Activated naive CD8-positive, alpha-beta T cell treated with anti-CD3 and anti-CD28 coated beads for 36 hours (primary cell): ENCODE measurements at places on chromosomes 3 and 15. TPM values are rescaled to one million over a fixed set of nuclear protein-coding genes. Genes with fewer than 3 reads are reported as not detected.

FRMD5 gene
- 0.56 TPM for total RNA-seq

ZNF710 gene
- total RNA-seq, result 17.8 TPM

GRCh38 chr15:53378096-53378800 lies 381.2 kb downstream of the WDR72 start:
- H3K27ac ChIP-seq, result no peak overlapping the region
- no peaks in the 10 kb centered on the region for H3K36me3 ChIP-seq
- no peaks in the 10 kb centered on the region for H3K27me3 ChIP-seq
- no peak overlapping the region for H3K4me3 ChIP-seq

DNA sequence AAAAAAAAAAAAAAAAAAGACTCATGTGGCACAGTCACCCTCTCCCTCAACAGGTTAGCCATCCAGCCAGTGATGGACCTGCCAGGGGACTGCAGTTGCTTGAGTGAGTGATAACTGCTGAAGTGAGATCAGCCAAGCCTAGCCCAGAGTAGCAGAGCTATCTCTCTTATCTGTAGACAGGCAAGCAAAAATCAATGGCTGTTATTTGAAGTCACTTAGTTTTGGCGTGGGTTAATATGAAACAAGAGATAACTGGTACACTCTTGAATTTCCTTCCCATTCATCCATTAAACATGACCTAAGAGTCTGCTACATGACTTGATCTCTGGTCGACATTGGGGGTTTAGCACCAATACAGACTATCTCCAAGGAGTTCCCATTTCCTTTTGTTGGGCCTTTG lies 51.2 kb upstream of the TNIK start:
- H3K36me3 ChIP-seq, result no peaks in the 10 kb centered on the region
- H3K27me3 ChIP-seq, result no peaks in the 10 kb centered on the region
- no peak for DNase-seq

DNA sequence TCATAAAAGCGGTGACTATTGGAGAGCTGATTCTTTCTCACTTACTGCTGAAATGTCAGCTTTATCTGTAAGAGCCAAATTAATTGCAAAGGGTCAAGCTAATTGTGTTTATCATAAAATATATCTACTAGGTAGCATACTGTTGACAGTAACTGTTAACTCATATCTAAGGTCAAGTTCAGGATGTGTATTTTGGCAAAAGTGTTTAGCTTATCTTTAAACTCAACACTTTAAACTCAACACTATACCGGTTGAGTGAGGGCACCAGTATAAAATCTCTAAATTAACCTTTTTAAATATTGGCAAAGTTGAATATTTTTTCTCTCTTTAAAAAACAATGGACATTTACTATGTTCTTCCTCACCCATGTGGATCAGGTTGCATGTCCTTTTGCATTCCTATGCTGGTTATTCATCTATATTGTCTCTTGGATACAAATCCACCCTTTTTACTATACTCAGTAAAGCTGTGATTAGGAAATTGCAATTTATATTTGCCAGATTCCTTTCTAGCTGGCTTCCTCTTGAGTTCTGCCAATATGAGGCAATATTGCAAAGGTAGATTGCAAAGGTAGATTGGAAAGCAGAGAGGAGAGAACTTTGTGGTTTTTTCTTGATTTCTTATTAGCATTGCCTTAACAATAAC lies 344.6 kb upstream of the DCBLD2 start:
- H3K4me3 ChIP-seq, result no peak overlapping the region
- no peaks in the 10 kb centered on the region for H3K36me3 ChIP-seq
- H3K4me1 ChIP-seq, result no peaks in the 10 kb centered on the region
- no peak overlapping the region for H3K27ac ChIP-seq
- no peak for DNase-seq
- no peaks in the 10 kb centered on the region for H3K27me3 ChIP-seq

GRCh38 chr3:103052236-103052830 lies 617.5 kb downstream of the ZPLD1 start:
- no peaks in the 10 kb centered on the region for H3K4me1 ChIP-seq
- no peaks in the 10 kb centered on the region for H3K36me3 ChIP-seq
- no peak overlapping the region for H3K27ac ChIP-seq
- DNase-seq, result no peak

DNA sequence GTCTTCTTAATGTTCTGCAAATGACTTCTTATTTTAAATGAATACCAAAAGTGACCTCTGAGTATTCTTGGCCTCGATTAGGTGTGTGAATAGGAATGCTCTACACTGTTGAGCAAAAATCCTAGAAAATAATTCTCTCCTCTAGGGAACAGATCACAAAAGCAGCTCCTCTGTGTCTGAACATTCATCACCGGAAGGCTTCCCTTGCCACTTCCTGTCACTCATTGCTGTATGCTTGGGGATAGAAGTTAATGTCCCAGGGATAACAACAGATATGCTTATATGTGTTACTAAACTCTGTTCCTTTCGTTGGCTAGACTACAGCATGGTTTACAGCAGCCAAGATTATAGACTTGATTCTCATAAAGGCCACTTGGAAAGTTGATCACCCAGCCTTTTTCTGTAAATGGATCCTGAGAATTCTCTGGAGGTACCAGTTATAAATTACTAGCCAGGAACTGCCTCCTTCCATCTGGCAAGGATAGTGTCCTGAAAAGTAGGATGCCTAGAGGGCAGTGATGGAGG lies 16.0 kb upstream of the PTX3 start:
- no peak overlapping the region for H3K4me3 ChIP-seq
- H3K27ac ChIP-seq, result no peak overlapping the region
- no peak for DNase-seq
- H3K36me3 ChIP-seq, result peaks cover 1% of the 10 kb centered on the region
- peaks cover 5% of the 10 kb centered on the region for H3K27me3 ChIP-seq

ZNF197 gene
- 10.6 TPM for total RNA-seq

- H3K4me3 ChIP-seq, result no peak overlapping the region
- H3K4me1 ChIP-seq, result peaks cover 3% of the 10 kb centered on the region
- no peak for DNase-seq
- H3K36me3 ChIP-seq, result peaks cover 5% of the 10 kb centered on the region
These were observed 140.4 kb downstream of the PCCB start for GRCh38 chr3:136390574-136390973.

LSMEM2 gene
- not detected for total RNA-seq

GRCh38 chr3:188298585-188298984 lies 144.6 kb downstream of the LPP start:
- peak overlapping the region; percentile 13 for H3K27ac ChIP-seq
- H3K4me3 ChIP-seq, result no peak overlapping the region
- peaks cover 49% of the 10 kb centered on the region for H3K4me1 ChIP-seq
- DNase-seq, result no peak
- H3K36me3 ChIP-seq, result peaks cover 24% of the 10 kb centered on the region
- no peaks in the 10 kb centered on the region for H3K27me3 ChIP-seq

GRCh38 chr3:77411334-77411733 lies 371.4 kb downstream of the ROBO2 start:
- H3K27me3 ChIP-seq, result no peaks in the 10 kb centered on the region
- H3K27ac ChIP-seq, result no peak overlapping the region
- H3K36me3 ChIP-seq, result no peaks in the 10 kb centered on the region
- no peaks in the 10 kb centered on the region for H3K4me1 ChIP-seq
- H3K4me3 ChIP-seq, result no peak overlapping the region

GRCh38 chr3:114005481-114005880 lies 50.8 kb downstream of the CCDC191 start:
- no peak overlapping the region for H3K4me3 ChIP-seq
- no peak for DNase-seq
- peaks cover 9% of the 10 kb centered on the region for H3K36me3 ChIP-seq
- H3K27ac ChIP-seq, result no peak overlapping the region
- H3K27me3 ChIP-seq, result no peaks in the 10 kb centered on the region

- no peak overlapping the region for H3K4me3 ChIP-seq
- peaks cover 9% of the 10 kb centered on the region for H3K27me3 ChIP-seq
- DNase-seq, result no peak
- no peaks in the 10 kb centered on the region for H3K4me1 ChIP-seq
- no peak overlapping the region for H3K27ac ChIP-seq
- no peaks in the 10 kb centered on the region for H3K36me3 ChIP-seq
These were observed 248.3 kb downstream of the VPS13C start for GRCh38 chr15:61811952-61812351.

GRCh38 chr3:117750674-117751269 lies 1041.2 kb downstream of the TUSC7 start:
- no peaks in the 10 kb centered on the region for H3K36me3 ChIP-seq
- no peak overlapping the region for H3K4me3 ChIP-seq
- no peaks in the 10 kb centered on the region for H3K4me1 ChIP-seq
- H3K27ac ChIP-seq, result no peak overlapping the region

PPP2R3A gene
- 0.49 TPM for total RNA-seq

GRCh38 chr3:34183114-34183513 lies 384.7 kb downstream of the PDCD6IP start:
- no peak overlapping the region for H3K27ac ChIP-seq
- no peaks in the 10 kb centered on the region for H3K27me3 ChIP-seq
- H3K4me1 ChIP-seq, result no peaks in the 10 kb centered on the region
- no peaks in the 10 kb centered on the region for H3K36me3 ChIP-seq
- no peak overlapping the region for H3K4me3 ChIP-seq

DNA sequence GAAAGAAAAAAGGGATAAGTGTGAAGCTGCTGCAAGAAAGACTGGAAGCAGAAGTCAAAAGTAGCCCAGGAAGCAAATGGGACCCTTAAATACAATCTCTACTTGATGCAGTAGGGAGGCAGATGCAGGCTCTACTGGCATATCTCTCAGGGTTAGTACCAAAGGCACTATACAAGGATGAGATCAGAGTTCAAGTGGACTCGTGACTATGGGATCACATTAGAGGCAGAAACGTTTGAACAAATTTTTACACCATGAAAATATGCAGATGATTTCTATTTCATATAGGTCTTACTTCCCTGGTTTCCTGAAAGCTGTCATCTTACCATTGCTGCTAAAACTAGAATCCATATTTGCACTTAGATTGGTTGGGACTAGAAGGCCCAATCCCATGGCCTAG lies 27.7 kb upstream of the ANXA2 start:
- no peak overlapping the region for H3K4me3 ChIP-seq
- no peak overlapping the region for H3K27ac ChIP-seq
- peaks cover 9% of the 10 kb centered on the region for H3K4me1 ChIP-seq
- peaks cover 13% of the 10 kb centered on the region for H3K36me3 ChIP-seq
- no peak for DNase-seq

DNA sequence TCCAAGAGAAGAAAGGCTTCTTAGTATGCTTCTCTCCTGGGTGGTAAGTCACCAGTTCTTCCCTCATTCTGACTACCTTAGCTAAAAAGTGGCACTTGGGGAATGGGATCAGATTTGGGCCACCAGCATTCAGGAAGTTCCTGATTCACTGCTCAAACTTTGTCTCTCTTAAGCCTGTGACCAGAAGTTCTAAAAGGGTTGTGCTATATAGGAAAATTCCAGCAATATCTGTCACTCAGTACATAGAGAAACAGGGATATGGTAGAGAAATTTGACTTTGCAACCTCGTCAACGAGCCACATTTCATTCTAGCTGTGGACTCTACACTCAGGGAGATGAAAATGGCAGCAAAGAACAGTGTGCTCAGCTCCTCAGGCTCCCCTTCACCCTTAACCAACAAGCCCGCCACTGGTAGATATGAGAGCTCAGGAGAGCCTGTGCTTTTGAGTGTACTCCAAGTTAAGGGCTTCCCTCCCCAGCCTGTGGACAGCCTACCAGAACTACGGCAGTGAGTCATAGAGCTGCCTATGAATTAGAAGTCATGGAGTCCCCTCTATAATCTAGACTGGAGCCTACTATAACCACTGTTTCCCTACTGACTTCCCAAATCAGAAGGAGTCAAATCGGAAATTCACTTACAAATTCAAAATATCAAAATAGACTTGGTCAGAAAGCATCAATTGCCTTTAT lies 52.6 kb upstream of the MYO5C start:
- H3K4me1 ChIP-seq, result no peaks in the 10 kb centered on the region
- H3K27ac ChIP-seq, result no peak overlapping the region
- H3K36me3 ChIP-seq, result no peaks in the 10 kb centered on the region

DOCK3 gene
- total RNA-seq, result 2.1 TPM

DNA sequence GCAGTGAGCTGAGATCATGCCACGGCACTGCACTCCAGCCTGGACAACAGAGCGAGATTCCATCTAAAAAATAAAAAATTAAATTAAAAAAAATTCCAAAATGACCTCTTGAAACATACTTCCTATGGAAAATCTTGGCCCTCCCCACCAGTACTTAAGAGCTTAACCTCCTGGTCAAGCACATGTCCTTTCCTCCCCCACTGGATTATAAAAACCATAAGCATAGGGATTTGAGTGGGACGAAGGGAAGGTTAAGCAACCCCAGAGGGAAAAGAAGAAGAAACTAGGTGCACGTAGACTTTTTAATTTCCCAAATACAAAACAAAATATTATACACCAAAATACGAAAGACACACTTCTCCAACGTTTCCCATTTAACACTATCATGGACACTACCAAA lies 25.3 kb downstream of the SLC4A7 start:
- peaks cover 31% of the 10 kb centered on the region for H3K4me1 ChIP-seq
- no peaks in the 10 kb centered on the region for H3K27me3 ChIP-seq

CDHR4 gene
- total RNA-seq, result 0.37 TPM

DNA sequence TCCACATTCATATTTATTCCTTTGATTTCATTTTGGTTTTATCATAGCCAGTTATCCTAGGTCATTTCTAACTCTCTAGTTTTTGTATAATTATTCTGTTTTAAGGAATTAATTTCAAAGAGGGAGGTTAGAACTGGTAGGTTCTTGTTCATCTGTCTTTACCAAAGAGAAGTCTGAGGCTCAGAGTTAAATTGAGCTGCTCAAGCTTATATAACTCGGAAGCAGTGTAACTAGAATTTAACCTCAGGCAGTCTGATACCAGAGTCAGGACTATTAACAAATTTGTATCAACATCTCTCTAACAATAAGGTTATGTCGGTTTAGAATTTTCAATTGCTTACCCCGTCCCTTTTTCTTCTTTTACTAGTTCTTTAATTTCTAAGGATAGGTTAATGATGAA lies 84.1 kb downstream of the AKAP13 start:
- no peak for DNase-seq
- no peaks in the 10 kb centered on the region for H3K27me3 ChIP-seq
- H3K36me3 ChIP-seq, result peaks cover 16% of the 10 kb centered on the region
- H3K4me3 ChIP-seq, result no peak overlapping the region

PDCD7 gene
- 33.1 TPM for total RNA-seq

BSN gene
- 0.10 TPM for total RNA-seq

AMIGO3 gene
- total RNA-seq, result not detected

DNA sequence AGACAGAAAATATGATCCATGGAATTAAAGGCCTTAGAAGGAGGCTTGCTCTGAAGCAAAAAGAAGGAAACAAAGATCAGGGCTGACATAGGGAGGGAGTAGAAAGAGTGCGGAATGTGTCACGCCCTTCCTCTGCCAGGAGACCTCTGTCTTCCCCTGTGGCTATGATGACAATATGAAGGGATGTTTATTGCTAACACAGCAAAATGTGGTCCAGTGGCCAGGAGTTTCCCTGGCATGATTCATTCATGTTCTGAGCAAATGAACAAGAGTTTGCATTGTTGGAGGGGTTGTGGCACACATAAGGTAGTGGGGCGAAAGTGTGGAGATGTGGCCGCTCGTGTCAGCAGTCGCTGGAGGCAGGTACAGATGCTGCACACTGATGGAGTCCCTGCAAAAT lies 169.4 kb downstream of the SHQ1 start:
- H3K4me1 ChIP-seq, result peaks cover 6% of the 10 kb centered on the region
- H3K27me3 ChIP-seq, result no peaks in the 10 kb centered on the region
- no peak overlapping the region for H3K27ac ChIP-seq
- no peak overlapping the region for H3K4me3 ChIP-seq
- DNase-seq, result no peak
- peaks cover 4% of the 10 kb centered on the region for H3K36me3 ChIP-seq

SENP7 gene
- 10.1 TPM for total RNA-seq
